Endothelial cell (in vitro differentiated cells): ENCODE measurements at places on chromosomes 3 and 15. TPM values are rescaled to one million over a fixed set of nuclear protein-coding genes. Genes with fewer than 3 reads are reported as not detected.

Gene STAB1
- 866 TPM for total RNA-seq

Gene AGBL1
- 0.03 TPM for total RNA-seq

Gene TM4SF1
- total RNA-seq = 0.97 TPM

GRCh38 chr3:30269751-30270445, 336.5 kb upstream of the TGFBR2 start:
- DNase-seq = no peak

- DNase-seq = no peak
These were observed 377.7 kb upstream of the AGTR1 start for GRCh38 chr3:148319960-148320359.

DNA sequence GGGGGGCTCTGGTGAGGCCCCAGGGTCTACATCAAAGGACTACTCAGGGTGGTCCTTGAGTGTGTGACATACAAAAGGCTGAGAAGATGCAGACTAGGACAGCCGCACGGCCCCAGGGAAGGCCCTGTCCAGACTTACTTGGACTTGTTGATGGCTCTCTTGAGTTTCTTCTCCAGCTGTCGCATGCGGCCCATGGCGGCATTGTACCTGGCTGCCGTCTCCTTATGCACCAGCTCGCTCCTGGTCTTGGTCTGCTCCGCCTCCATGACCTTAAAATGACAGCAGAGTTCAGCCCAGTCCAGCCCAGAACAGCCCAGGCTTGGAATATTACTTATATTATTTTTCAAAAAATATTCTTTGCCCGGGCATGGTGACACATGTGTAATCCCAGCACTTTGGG, 56.0 kb downstream of the CAPN7 start:
- DNase-seq = no peak
